ENCODE measurements at places on chromosomes 7 and 10.

DNA sequence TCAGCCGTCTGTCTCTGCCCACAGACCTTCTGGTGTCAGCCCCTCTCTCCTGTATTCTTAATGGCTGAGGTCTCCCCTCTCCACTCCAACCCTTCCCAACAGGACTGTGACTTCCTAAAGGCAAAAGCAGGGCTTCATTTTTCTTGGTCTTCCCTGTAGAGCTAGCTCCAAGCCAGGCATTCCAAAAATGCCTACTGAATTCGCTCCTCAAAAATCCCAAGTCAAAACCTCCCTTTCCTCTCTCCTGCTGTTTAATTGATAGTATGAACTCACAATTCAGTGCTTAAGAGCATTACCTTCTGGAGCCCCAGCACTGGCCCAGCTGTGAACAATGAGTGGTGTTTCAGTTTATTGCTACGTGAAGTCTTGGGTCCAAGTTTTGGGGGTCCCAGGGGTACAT is 628.4 kb downstream of the PARD3 start:
- H3K4me3 ChIP-seq, result no peak overlapping the region
- DNase-seq, result no peak
- H3K4me1 ChIP-seq, result no peaks in the 10 kb centered on the region
- no peak overlapping the region for H3K27ac ChIP-seq
- no peaks in the 10 kb centered on the region for H3K36me3 ChIP-seq
- H3K27me3 ChIP-seq, result peaks cover 27% of the 10 kb centered on the region

GRCh38 chr10:111551001-111551400 is 474.2 kb downstream of the ADRA2A start:
- DNase-seq, result no peak
- H3K27me3 ChIP-seq, result no peaks in the 10 kb centered on the region
- H3K4me1 ChIP-seq, result no peaks in the 10 kb centered on the region
- H3K4me3 ChIP-seq, result no peak overlapping the region
- no peaks in the 10 kb centered on the region for H3K36me3 ChIP-seq

DNA sequence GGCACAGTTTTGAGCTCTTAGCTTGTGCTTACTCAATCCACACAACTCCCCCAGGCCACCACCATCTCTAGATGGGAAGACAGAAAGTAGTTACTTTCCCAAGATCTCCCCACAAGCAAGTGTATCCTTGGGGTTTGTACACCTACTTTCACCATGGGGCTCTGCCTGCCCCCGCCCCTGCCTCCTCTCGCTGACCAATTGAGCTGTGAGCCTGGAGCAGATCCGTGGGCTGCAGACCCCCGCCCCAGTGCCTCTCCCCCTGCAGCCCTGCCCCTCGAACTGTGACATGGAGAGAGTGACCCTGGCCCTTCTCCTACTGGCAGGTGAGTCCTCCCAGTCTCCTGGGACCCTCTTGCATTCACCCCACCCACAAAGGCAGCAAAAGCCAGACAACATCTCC is 2.0 kb downstream of the FXYD4 start:
- no peak for DNase-seq
- H3K4me1 ChIP-seq, result peaks cover 11% of the 10 kb centered on the region
- no peaks in the 10 kb centered on the region for H3K27me3 ChIP-seq
- no peak overlapping the region for H3K4me3 ChIP-seq

DNA sequence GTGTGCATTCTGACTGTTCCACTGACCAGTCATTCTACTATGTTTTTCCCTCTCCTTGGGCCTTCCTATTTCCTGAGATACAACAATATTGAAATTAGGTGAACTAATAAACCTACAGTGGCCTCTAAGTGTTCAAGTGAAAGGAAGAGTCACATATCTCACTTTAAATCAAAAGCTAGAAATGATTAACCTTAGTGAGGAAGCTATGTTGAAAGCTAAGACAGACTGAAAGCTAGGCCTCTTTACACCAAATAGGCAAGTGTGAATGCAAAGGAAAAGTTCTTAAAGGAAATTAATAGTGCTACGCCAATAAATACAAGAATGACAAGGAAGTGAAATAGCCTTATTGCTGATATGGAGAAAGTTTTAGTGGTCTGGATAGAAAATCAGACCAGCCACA is 5.7 kb upstream of the DYNC1I1 start:
- no peak for DNase-seq
- no peaks in the 10 kb centered on the region for H3K36me3 ChIP-seq
- H3K27me3 ChIP-seq, result peaks cover 10% of the 10 kb centered on the region
- no peaks in the 10 kb centered on the region for H3K4me1 ChIP-seq
- no peak overlapping the region for H3K27ac ChIP-seq

GRCh38 chr7:11336432-11336831 is 362.8 kb downstream of the PHF14 start:
- no peak overlapping the region for H3K27ac ChIP-seq
- no peak overlapping the region for H3K4me3 ChIP-seq
- no peak for DNase-seq

GRCh38 chr7:10436302-10436701 is 537.4 kb upstream of the PHF14 start:
- H3K27me3 ChIP-seq, result no peaks in the 10 kb centered on the region
- no peaks in the 10 kb centered on the region for H3K36me3 ChIP-seq
- H3K4me1 ChIP-seq, result no peaks in the 10 kb centered on the region
- no peak overlapping the region for H3K4me3 ChIP-seq

GRCh38 chr10:42755028-42755451 is 27.6 kb upstream of the BMS1 start:
- H3K27me3 ChIP-seq, result peaks cover 83% of the 10 kb centered on the region
- no peak for DNase-seq
- H3K4me3 ChIP-seq, result peak overlapping the region; percentile 84
- H3K27ac ChIP-seq, result no peak overlapping the region

- H3K27me3 ChIP-seq, result no peaks in the 10 kb centered on the region
- no peak within 1 kb of the TSS for H3K27ac ChIP-seq
- peaks cover 12% of the 10 kb centered on the region for H3K36me3 ChIP-seq
- no peak within 1 kb of the TSS for H3K4me3 ChIP-seq
These were observed at the start of gene AP3M1 for GRCh38 chr10:74150204-74150989. Gene AP3M1 (minus strand): TSS chr10:74150828. CDS start chr10:74138379, 12,449 bp downstream.

DNA sequence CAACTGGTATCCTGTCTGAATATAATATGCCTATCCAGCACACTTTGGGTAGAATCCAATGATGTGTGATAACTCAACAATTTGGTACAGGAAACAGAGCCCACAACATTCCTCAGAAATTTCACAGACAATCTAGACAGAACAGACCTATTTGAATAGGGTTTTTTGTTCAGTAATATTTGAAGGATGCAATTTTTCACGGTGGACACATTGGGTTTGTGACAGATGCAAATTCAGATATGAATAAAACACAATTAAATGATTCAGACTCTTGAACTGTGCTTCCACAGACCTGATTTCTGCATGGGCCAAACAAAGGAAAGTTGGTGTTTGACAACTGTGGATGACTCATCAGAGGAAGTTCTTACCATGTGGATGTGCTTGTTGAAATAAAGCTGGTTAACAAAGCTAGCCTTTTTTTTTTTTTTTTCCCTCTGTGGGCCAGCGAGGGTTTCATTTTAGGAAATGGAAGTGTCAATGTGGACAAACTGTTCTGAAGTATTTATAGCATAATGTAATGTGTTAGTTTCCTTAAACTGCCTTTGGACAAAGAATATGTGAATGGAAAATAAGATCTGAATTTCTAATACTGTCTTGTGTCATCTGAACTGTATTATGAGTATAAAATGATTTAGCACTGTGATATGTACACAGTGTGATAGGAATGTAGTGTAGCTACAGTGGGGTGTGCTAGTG is 43.2 kb upstream of the FAM133B start:
- no peaks in the 10 kb centered on the region for H3K27me3 ChIP-seq
- peak overlapping the region; percentile 11 for H3K4me3 ChIP-seq
- no peak overlapping the region for H3K27ac ChIP-seq
- H3K36me3 ChIP-seq, result peaks cover 2% of the 10 kb centered on the region
- peaks cover 33% of the 10 kb centered on the region for H3K4me1 ChIP-seq

DNA sequence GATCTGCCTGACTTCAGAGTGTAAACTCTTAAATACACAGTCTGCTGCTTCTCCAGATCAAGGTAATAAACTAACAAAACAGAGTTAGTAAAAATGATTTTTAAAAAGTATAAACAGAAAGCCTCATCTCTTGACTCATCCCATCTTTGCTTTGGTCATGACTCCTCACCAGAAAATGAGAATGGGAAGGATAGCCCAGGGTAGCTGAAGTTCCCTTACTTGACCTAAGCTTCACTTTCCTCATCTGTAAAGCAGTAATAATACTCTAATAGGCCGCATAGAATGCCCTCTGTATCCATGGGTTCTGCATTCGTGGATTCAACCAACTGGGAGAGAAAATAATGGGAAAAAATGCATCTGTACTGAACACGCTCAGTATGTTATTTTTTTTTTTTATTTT is 11.3 kb upstream of the SLC25A28 start:
- H3K4me1 ChIP-seq, result no peaks in the 10 kb centered on the region
- no peak overlapping the region for H3K27ac ChIP-seq
- no peak overlapping the region for H3K4me3 ChIP-seq
- H3K27me3 ChIP-seq, result peaks cover 44% of the 10 kb centered on the region
- no peaks in the 10 kb centered on the region for H3K36me3 ChIP-seq

GRCh38 chr10:18582803-18583202 is 68.6 kb downstream of the NSUN6 start:
- H3K4me3 ChIP-seq, result no peak overlapping the region
- H3K4me1 ChIP-seq, result peaks cover 16% of the 10 kb centered on the region
- H3K36me3 ChIP-seq, result peaks cover 12% of the 10 kb centered on the region
- no peaks in the 10 kb centered on the region for H3K27me3 ChIP-seq

GRCh38 chr7:18341756-18342155 is 153.8 kb upstream of the HDAC9 start:
- H3K4me3 ChIP-seq, result no peak overlapping the region
- no peaks in the 10 kb centered on the region for H3K4me1 ChIP-seq
- H3K27me3 ChIP-seq, result no peaks in the 10 kb centered on the region
- DNase-seq, result no peak
- peaks cover 1% of the 10 kb centered on the region for H3K36me3 ChIP-seq

GRCh38 chr10:132749371-132749795 is 36.6 kb downstream of the NKX6-2 start:
- H3K27me3 ChIP-seq, result no peaks in the 10 kb centered on the region
- no peak for DNase-seq
- H3K4me1 ChIP-seq, result no peaks in the 10 kb centered on the region
- H3K4me3 ChIP-seq, result no peak overlapping the region
- H3K27ac ChIP-seq, result no peak overlapping the region

GRCh38 chr7:41323806-41324205 is 379.1 kb downstream of the INHBA start:
- DNase-seq, result no peak
- H3K4me3 ChIP-seq, result no peak overlapping the region
- no peak overlapping the region for H3K27ac ChIP-seq
- H3K27me3 ChIP-seq, result no peaks in the 10 kb centered on the region
- H3K36me3 ChIP-seq, result peaks cover 1% of the 10 kb centered on the region
- no peaks in the 10 kb centered on the region for H3K4me1 ChIP-seq

GRCh38 chr7:44889086-44889781 is 3.9 kb upstream of the PURB start:
- peaks cover 18% of the 10 kb centered on the region for H3K36me3 ChIP-seq
- peak overlapping the region; percentile 100 for H3K27ac ChIP-seq
- peaks cover 54% of the 10 kb centered on the region for H3K4me1 ChIP-seq
- H3K27me3 ChIP-seq, result no peaks in the 10 kb centered on the region
- no peak overlapping the region for H3K4me3 ChIP-seq

DNA sequence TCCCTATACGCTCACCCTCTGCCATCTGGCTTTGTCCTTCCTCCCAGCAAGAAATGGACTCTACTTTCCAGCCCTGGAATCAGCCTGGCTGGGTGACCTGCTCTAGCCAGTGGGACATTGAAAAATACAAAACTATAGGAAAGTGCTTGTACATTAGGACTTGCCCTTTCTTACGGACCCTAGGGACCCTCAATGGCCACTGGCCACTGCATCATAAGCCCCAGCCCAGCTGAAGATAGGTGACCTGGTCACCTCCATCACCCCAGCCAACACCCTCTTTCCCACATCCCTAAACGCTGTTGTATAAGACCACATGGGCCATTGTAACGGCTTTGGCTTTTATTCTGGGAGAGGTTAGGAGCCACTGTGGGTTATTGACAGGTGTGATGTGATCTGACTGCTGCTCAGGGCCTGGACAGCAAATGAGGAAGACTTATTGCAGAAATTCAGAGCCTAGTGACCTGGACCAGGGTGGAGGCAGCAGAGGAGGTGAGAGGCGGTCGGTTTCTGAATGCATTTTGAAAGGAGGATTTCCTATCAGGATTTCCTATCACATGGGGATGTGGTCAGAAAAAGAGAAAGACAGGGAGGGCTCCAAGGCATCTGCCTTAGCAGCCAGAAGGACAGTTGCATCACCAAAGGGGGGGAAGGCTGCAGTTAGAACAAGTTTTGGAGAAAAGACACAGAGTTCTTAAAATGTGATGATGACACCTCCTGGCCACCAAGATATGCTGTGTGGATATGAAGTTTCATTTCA is 2.2 kb upstream of the LMBR1 start:
- DNase-seq, result no peak
- H3K27me3 ChIP-seq, result peaks cover 6% of the 10 kb centered on the region

- H3K4me3 ChIP-seq, result no peak overlapping the region
- H3K27ac ChIP-seq, result no peak overlapping the region
- H3K27me3 ChIP-seq, result no peaks in the 10 kb centered on the region
- no peak for DNase-seq
- peaks cover 7% of the 10 kb centered on the region for H3K36me3 ChIP-seq
These were observed 5.0 kb upstream of the PAXIP1 start for GRCh38 chr7:155007947-155008346.

GRCh38 chr10:82377608-82378007 is 502.6 kb downstream of the NRG3 start:
- no peak for DNase-seq
- H3K36me3 ChIP-seq, result no peaks in the 10 kb centered on the region
- no peak overlapping the region for H3K27ac ChIP-seq

- no peak for DNase-seq
- H3K36me3 ChIP-seq, result no peaks in the 10 kb centered on the region
- no peak overlapping the region for H3K4me3 ChIP-seq
- H3K4me1 ChIP-seq, result no peaks in the 10 kb centered on the region
- peaks cover 54% of the 10 kb centered on the region for H3K27me3 ChIP-seq
These were observed 35.3 kb upstream of the PROSER2 start for GRCh38 chr10:11787846-11788245.

DNA sequence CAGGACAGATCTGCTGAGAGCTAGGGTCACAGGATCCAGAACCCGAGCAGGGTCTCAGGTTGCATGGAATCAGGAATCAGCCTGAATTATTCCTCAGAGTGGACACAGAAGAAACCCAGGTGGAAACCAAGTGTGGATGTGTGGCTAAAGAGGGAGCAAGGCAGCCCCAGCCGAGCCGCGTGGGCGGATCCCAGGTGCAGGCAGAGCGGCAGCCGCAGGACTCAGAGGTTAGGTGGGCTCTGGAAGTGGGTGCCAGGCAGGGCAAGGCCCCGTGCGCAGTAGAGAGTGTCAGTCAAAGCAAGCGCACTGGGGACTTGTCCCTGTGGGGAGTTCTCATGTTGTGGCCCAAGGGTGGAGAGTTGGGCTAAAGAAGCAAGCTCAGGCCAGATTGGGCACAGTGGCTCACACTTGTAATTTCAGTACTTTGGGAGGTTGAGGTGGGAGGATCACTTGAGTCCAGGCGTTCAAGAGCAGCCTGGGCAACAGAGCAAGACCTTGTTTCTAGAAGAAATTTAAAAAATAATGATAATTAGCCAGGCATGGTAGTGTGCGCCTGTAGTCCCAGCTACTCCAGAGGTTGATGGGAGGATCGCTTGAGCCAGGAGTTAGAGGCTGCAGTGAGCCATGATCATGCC is 125.9 kb downstream of the CUL2 start:
- H3K4me3 ChIP-seq, result no peak overlapping the region
- H3K36me3 ChIP-seq, result no peaks in the 10 kb centered on the region
- peaks cover 15% of the 10 kb centered on the region for H3K27me3 ChIP-seq
- H3K27ac ChIP-seq, result no peak overlapping the region

Measured in central memory CD8-positive, alpha-beta T cell (primary cell).